ENCODE measurements at places on chromosomes 1 and 21. TPM values are rescaled to one million over a fixed set of nuclear protein-coding genes. Genes with fewer than 3 reads are reported as not detected.

DNA sequence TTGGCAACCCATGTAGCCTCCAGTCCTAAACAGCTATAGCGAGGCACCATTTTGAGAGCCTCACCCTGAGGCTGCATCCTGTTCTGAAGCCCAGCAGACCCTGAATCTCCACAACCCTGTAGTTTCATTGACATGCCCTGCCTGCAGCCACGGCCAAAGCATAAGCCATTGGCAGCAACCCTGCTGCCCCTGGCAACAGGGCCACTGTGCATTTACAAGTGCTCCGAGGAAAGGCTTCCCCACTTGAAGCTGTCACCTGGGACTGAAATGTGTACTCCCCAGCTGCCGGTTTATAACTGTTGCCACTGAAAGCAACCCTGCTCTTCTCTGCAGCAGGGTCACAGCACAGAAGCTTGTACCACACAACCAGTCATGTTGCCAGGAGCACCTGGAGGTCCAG lies 124.2 kb upstream of the OLFM3 start:
- no peak for DNase-seq

NHLH2 gene
- total RNA-seq: 2.0 TPM

GRCh38 chr1:104874044-104874443 lies 1124.3 kb downstream of the AMY1C start:
- DNase-seq: no peak

- DNase-seq: no peak
Observed at GRCh38 chr1:208080396-208081286, 163.5 kb downstream of the PLXNA2 start.

- no peak for DNase-seq
Observed at GRCh38 chr1:23397908-23398307, 26.6 kb downstream of the TCEA3 start.

OVAAL gene
- not detected for total RNA-seq

- DNase-seq: no peak
Observed at GRCh38 chr1:18108299-18109057, 880 bp downstream of the IGSF21 start.

- DNase-seq: no peak
Observed at GRCh38 chr1:220886470-220887201, 7.4 kb downstream of the HLX start.

DNA sequence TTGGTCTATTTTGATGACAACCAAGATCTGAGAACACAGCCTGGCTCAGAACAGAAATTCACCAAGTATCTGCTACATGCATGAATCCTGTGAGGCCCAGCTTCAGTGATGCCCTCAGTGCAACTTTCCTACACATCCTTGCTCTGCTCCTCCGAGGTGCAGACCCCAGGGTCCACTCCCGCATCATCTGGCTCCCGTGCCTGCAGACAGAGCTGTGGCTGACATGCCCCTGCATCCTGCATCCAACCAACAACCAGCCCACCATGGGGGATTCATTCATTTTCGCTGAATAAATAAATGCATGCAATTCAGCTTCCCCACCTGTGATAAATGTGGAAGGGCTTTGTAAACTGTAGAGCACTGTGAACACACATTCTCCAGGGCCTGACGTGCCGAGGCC lies 112.3 kb downstream of the GLIS1 start:
- DNase-seq: no peak

CRYAA gene
- total RNA-seq: not detected

KCNJ10 gene
- 1.6 TPM for total RNA-seq

DNA sequence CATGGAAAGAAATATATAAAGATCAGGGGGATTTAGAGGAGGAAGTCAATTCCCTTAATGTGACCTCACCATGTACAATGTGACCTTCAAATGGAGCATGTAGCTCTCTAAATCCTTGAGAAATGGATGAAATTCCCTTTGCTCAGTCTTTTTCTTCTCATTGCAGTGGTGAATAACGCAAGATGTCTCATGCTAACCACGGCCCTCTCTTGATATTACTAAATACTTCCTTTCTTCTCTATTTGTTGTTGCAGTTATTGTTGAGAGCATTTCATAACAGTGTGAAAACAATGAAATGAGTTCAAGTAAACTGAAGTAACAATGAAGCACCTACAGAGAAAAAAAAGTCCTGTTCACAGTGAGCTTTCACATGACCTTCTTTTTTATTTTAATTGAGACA lies 55.6 kb downstream of the ZNF281 start:
- DNase-seq: no peak

GRCh38 chr1:217896490-217896889 lies 265.3 kb downstream of the SPATA17 start:
- DNase-seq: no peak

DNA sequence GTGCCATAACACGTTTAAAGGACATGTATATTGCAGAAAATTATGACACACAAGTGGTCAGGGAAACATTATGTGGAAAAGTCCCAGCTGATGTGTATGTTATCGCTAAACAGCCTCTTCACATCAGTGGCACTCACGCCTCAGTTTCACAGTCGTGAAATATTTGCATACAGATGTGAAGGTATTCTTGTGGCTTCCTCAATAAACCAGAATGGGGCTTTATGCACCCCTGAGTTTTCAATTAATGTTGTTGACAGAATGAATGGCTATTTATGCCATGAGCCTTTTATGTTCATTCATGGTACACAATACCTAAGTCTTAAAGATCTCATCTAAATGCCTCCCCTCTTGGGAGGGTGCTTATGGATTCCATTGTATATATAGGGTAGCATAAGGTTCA lies 202.1 kb upstream of the ADGRL2 start:
- no peak for DNase-seq

DNA sequence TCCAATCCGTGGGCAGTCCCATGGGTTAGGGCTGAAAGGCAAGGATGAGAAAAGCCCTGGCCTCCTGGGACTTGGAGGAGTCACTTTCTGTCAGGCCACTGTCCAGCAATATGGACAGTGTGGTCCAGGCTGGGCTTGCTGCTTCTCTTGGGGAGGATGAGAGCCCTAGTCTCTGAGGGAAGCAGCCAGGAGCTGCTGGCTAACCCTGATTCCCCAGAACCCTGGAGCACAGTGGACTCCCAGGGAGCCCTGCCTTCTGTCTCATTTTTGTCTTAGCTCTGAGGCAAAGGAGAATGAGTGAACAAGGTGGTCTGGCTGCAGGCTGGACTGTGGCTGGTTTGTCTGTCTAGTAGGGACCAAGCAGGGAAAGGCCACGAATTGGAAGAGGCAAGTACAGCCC lies 23.8 kb upstream of the EDN2 start:
- DNase-seq: no peak

PLXNA2 gene
- 37.9 TPM for total RNA-seq

- DNase-seq: no peak
Observed at GRCh38 chr1:200038325-200038980, 10.9 kb downstream of the NR5A2 start.

PAPPA2 gene
- 6.1 TPM for total RNA-seq

- no peak for DNase-seq
Observed at GRCh38 chr1:33378976-33379375, 51.9 kb downstream of the PHC2 start.

Data from frontal cortex (tissue), 4 donors.